ENCODE measurements at places on chromosomes 1 and 21.

DNA sequence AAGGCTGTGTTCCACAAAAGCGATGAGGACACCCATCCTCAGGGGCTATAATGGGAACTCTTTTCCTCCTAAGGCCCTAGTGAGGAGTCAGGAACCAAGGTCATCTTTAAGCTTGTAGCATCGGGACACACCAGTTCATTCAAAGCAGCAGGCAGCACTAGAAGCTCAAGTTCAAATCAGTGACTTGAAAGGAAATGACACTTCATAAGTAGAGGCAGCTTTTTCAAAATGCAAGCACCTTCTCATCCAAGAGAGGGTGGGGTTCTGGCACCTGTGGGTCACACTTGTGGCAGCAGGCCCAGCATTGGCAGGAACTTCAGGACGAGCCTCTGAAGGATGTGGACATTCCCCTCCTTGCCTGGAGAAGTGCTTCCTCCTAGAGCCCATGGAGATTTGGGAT lies 496.3 kb downstream of the KIF26B start:
- DNase-seq, result no peak

- DNase-seq, result no peak
These were observed 5.4 kb downstream of the ARTN start for GRCh38 chr1:43938892-43939587.

- DNase-seq, result no peak
These were observed 114.2 kb downstream of the SIK1 start for GRCh38 chr21:43312751-43313169.

- DNase-seq, result no peak
These were observed 61.3 kb downstream of the TRIM11 start for GRCh38 chr1:228345201-228345930.

DNA sequence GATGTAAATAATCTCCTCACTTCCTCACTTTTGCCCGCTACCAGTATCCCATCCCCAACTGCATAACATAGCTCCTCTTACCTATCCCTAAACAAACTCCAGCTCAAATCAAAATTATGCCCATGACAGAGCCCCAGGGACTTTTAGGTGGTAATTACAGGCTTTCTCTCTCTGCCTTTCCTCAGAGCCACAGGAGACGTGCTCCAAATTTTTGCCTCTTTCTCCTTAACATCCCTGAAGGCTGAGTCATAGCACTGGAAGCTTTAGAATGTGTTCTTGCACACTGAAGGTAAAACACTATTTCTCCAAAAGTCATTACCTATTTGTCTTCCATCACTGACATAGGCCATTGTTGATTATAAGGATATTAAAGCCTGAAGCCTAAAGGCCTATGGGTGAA lies 263.5 kb upstream of the PLD5 start:
- no peak for DNase-seq

GRCh38 chr1:23417570-23417969 lies 7.0 kb downstream of the TCEA3 start:
- DNase-seq, result no peak

DNA sequence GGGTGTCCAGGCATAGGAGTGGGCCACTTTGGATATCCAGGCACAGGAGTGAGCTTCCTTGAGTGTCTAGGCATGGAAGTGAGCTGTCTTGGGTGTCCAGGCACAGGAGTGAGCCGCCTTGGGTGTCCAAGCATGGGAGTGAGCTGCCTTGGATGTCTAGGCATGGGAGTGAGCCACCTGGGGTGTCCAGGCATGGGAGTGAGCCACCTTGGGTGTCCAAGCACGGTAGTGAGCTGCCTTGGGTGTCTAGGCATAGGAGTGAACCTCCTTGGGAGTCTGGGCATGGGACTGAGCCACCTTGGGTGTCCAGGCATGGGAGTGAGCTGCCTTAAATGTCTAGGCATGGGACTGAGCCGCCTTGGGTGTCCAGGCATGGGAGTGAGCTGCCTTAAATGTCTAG lies 146.3 kb downstream of the C1orf94 start:
- DNase-seq, result no peak

GRCh38 chr1:46991083-46991923 lies 32.2 kb upstream of the CYP4X1 start:
- no peak for DNase-seq

DNA sequence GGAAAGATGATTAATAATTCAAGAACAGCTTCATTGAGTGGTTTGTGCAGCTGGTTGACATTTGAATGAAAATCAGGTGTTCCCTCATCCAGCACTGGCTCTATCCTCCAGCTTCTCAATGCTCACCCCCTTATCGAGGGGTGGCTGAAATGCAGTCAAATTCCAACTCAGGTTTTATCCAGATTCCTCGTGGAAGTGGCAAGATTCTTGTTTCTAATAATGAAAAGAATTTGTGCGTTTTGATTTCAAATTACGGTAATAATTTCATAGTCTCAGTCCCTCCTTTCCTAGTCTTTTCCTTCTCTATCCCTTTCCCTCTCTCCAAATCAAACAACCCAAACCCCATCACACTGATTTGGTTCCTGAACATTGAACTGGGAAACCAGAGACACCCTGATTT lies 3.1 kb downstream of the CNIH3 start:
- no peak for DNase-seq

GRCh38 chr21:28375708-28376385 lies 616.8 kb downstream of the LTN1 start:
- no peak for DNase-seq

DNA sequence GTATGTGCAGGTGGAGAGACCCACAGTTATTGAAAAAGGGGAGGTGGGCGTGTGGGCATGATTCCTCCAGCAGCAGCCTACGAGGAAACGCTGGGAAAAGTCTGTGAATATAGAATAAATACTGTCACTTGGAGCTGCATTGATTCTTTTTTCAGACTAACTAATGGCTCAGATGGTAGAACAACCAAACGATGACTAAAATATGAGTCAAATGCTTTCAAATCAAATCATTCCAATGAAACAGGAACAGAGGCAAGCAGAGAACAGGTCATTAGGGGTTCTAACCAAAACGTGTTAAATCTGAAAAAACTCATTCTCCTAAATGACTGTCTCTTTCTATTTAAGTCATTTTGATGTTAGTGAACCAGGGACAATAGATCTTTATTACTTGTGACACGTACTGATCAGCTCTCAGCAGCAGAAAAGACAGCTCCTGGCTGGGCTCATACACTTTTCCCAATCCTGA lies 35.1 kb upstream of the SEC16B start:
- DNase-seq, result no peak

DNA sequence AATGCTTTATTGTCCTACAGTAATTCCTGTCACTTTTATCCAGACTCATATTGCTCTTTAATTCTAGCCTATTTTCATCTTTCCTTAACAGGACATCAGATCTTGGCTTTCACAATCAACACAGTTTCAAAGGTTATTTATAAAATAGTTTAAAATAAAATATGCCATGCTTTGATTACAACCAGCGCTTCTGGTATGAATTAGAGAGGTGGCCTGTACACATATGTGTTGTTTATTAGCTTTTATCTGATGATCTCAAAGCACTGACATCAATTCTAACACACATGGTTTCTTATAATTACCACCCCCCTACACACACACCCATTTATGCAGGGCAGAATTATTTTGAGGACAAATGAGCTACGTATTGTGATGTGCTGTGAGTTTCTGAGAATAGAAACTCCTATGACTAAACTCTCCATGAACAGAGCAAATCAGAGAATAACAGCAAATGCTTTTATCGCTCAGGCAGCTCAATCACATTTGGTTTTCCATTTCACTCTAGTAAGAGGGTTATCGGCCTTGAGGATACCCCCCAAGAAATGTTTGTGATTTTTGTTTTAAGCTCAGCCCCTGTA lies 18.0 kb downstream of the CD247 start:
- no peak for DNase-seq

- no peak for DNase-seq
These were observed 99.1 kb downstream of the MRPL37 start for GRCh38 chr1:54299037-54299436.

DNA sequence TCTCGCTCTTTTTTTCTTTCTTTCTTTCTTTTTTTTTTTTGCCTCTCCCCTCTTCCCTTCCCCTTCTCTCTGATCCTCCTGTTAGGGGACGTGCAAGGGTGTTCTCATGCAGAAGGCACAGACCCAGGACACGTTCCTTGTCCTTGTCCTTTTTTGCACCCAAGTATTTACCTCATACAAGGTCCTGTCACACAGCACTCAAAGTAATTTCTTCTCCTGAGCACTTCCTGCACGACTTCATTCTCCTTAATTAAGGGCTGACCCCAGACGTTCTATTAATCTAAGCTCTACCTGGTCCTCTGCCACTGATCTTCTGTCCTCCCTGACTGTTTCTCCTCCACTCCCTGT lies 424 bp upstream of the PCNX2 start:
- DNase-seq, result no peak

GRCh38 chr21:38438462-38438893 lies 59.8 kb downstream of the ERG start:
- no peak for DNase-seq

DNA sequence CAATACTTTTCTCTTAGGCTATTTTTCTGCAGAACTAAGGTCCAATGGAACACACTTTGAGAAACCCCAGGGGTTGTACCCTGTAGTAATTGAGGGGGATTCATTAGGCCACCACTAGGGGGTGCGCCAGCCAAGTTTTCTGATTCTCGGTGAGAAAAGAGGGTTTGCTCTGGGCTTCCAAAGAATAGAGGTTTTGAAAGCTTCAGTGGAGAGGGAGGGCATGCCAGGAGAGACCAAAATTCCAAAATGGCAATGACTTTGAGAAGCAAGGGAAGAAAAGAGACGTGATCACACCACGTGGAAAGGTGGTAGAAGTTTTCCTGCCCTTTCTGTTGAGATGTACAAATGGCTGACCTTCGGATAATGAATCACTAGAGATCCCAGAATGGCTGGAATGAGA lies 323.3 kb downstream of the RPS6KC1 start:
- peak; percentile 23 for DNase-seq

- peak; percentile 45 for DNase-seq
These were observed 64.0 kb downstream of the SAMSN1 start for GRCh38 chr21:14482165-14482564.

GRCh38 chr1:75996196-75996595 lies 64.0 kb upstream of the ASB17 start:
- no peak for DNase-seq

GRCh38 chr1:53140451-53140850 lies 2.0 kb downstream of the SLC1A7 start:
- no peak for DNase-seq

DNA sequence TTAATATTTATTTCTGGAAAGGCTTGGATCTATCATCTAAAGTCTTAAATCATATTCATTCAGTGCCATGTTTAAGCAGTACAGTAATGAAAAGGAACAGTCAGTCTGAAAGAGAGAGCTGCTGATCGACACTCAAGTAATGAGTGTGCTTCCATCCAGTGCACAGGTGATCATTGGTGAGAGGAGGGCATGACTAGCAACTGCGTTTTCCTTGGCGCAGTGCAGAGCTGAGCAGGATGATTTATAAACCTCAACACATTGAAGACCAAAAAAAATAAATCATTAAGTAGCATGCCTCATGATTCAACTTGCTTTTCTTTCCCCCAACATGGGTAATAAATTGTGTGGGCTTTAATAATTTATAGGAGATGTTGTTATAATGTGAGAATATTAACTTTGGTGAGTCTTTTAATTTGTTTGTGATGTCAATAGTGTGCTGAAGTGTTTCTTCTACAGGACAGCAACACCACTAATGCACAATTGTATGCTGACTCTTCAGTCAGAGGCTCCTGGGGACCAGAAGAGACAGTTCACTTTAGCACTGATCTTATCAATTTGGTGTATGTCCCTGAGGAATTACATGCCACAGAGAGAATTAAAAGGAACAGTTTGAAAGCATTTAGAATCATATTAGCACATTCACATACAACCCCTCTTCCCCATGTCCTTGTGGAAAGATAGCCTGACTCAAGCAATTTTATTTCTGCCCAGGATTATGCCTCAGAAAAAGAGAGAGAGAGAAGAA lies 199.7 kb upstream of the ADGRL2 start:
- no peak for DNase-seq

- DNase-seq, result no peak
These were observed 326.3 kb downstream of the TBX15 start for GRCh38 chr1:118661769-118662320.

- no peak for DNase-seq
These were observed 171.3 kb downstream of the GRIK3 start for GRCh38 chr1:36863061-36863460.

- DNase-seq, result no peak
These were observed 2.5 kb downstream of the GGPS1 start for GRCh38 chr1:235330918-235331285.

- DNase-seq, result no peak
These were observed 70.8 kb downstream of the ADARB1 start for GRCh38 chr21:45145146-45145545.

GRCh38 chr1:173447224-173447623 lies 29.9 kb upstream of the PRDX6 start:
- no peak for DNase-seq

DNA sequence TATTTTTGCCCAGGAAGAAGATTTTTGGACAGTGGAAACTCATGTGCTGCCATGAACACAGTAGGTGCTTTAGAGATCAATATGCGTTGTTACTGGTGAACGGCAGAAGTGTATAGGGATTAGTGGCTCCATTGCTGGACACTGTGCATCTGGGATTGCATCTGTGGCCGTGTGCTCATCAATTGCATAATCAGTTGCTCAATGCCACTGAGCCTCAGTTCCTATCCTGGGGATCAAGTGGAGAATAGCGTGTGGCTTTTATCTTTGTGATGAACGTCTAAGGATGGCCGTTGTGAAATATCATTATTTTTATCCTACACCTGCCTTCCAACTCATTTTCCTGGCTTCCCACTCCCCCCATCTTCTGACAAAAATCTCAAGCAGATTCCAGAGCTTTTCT lies 5.4 kb downstream of the TNN start:
- no peak for DNase-seq

GRCh38 chr1:21946836-21947587 lies 9.9 kb upstream of the HSPG2 start:
- no peak for DNase-seq

DNA sequence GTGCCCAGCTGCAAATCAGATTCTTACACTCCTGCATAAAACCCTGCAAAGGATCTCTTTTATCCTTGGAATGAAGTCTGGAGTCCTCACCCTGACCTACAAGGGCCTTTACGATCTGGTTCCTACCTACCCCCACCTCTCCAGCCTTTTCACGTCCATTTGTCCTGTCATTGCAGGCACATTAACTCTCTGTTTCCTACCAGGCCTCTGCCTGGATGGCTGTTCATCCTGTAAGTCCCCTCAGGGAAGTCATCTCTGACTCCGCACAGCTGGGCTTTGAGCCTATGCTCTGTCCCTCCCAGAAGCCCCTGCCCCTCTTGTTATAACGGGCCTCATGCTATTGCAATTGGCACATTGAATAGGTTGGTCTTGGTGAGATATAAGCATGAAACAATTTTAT lies 96.8 kb upstream of the USP24 start:
- no peak for DNase-seq
